GOT3 (cell line): ENCODE measurements at places on chromosomes 7 and 10.

- no peak for DNase-seq
Measured at GRCh38 chr10:7359954-7360353, 50.9 kb downstream of the SFMBT2 start.

GRCh38 chr7:21454182-21454581 lies 26.3 kb downstream of the SP4 start:
- DNase-seq, result no peak

DNA sequence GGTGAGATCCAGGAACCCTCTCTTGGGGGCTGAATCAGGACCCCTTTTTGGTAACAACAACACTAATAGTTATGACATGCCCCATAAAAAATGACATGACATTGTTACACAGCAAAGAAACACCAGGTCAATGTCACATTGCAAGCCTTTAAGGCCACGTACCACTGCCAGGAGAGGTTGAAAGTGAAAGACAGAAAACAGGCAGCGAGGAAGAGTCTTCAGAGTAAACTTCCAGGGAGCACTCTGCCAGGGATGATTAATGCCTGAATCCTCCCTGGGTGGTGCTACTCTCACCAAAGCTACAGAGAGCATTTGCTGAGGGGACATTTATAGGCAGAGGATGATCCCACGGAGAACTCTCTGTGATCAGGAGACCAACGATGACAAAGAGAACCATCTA lies 551.6 kb downstream of the CALN1 start:
- no peak for DNase-seq

DNA sequence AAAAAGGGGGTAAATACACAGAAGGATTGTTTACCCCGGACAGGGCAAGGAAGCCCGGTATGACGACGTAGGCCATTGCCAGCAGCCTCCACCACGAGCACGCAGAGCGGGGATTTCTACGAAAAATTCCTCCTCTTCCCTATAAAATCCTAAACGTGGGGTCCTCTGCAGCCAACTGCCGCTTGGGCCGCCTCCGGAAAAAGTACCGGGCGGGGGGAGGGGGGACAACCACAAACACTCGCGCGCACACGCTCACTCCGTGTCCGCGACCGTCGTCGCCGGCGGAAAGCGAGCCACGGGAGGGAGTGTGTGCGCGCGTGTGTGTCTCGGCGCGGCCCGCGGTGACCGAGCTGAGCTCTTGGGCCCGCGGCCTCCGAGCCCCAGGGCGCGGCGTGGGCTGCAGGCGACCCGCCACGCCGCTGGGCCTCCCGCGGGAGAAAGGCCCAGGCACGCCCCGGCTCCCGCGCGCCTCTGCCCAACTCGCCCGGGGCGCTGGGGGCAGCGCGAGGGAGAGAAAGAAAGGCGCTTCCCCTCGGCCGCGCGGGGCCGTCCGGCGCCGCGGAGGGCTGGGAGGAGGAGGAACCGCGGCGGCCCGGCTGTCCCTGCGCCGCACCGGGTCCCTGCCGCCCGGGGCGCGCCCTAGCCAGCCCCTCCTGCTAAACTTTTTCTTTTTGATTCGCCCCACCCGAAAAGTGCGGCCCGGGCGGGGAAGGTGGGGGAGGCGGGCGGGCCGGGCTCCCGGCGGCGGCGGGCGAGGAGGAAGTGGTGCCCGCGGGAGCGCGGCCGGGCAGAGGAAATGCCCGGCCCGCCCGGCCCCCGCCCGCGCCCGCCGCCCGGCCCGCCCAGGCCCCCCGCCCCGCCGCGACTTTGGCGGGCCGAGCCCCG lies 1.5 kb downstream of the CTBP2 start:
- DNase-seq, result no peak

DNA sequence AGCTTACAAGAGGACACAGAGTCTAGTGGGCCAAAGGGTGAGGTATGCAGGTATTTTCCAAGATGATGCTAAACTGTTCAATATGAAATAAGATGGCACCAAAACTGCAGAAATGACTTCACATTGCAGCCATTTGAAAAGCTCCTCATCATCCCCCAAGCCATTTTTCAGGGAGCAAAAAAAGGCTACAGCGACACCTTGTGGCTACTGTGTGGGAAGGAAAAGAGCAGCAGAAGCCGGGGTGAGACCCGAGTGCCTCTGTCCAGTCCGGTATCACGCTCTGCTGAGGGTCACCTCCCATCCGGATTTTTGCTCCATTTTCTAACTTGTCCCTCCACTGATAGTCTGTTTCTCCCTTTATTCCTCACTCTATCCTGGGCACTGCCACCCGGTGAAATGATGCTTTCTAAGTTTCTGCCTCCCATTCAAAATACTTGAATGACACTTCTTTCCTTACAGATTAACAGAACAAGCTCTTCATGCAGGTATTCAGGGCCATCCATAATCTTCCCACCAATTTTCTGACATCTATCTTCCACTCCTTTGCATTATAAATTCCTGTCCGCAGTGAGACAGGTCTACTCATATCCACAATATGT lies 220.2 kb downstream of the DGKI start:
- no peak for DNase-seq

GRCh38 chr7:4013793-4014192 lies 668.3 kb upstream of the FOXK1 start:
- DNase-seq, result no peak

GRCh38 chr10:78365694-78366093 lies 332.0 kb downstream of the RPS24 start:
- DNase-seq, result no peak

DNA sequence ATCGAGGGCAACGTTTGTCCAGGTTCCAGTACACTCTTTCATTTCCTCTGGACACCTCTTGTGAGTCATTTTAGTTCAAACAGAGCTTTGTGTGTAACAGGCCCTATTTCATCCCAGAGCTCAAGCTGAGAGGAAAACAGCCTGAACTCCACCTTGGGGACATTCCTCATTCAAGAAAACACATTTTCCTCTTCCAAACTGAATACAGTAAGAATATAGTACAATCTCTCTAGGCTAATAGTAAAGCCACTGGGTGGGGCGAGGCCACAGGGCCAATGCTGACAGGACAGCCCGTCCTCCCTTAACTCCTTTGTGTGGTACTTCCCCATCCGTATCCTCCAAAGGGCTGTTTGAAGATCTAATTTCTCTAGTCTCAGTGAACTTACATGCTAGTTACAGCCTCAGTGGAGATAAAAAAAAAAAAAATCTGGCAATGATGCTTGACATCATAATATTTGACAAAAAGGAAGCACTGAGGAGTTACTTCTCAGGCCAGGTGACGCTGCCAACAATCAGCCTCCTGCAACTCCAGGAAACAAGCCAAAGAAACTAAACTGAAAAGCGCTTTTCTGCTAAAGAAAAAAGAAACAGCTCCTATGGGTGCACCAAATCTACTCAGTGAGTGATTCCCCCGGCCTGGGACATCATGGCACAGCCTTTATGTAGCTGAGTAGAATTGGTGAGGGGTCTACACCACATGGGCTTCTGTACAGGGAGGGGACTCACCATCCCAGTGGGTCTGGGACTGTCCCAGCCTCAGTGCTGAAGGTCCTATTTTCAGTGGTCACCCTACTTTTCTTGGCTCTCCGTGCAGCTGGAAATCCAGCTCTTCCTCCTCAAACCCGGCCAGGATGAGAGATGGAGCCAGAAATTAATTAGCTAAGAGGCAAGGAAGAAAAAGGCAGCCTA lies 238.2 kb upstream of the NEBL start:
- no peak for DNase-seq

DNA sequence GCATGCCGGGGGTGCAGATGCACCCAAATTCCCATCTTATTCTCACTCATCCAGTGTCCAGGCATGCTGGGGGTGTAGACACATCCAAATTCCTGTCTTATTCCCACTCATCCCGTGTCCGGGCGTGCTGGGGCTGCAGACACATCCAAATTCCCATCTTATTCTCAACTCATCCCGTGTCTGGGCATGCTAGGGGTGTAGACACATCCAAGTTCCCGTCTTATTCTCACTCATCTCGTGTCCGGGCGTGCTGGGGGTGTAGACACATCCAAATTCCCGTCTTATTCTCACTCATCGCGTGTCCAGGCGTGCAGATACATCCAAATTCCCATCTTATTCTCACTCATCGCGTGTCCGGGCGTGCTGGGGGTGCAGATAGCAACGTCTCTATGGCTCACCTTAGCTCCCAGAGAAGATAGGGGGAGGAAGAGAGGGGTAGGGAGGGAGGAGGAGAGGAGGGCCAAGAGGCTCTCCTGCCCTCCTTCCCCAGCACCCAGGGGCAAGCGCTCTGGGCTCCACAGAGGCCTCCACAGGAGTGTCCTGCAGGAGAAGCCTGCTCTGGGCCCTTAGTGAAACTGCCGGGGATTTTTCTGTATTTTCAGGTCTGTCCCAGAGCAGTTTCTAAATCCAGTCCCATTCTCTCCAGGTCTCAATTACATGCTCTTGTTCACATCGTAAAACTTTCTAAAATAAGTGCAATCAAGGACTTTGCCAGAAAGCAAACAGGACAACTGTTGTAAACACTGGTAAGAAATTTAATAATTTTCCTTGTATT lies 210.8 kb downstream of the DIP2C start:
- DNase-seq, result no peak

DNA sequence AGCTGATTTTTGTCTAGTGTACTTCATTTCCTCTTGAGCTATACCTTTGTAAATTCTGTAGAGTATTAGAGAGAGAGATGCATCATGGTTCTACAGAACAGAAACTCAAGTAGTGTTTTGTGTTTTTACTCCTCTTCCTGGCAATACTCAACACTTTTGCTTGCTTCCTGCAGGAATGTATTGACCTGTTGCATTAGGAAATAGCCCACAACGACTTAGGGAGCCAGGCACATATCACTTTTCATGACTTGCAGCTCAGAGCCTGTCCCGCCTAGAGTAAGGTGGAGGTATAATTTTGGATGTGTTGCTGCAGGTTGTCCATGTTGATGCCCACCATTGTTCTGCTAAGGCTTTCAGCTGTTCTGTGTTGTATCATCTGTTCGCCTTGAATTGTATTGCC lies 216.3 kb downstream of the SDK1 start:
- DNase-seq, result no peak

- no peak for DNase-seq
Measured at GRCh38 chr10:30818010-30818660, 188.6 kb upstream of the LYZL2 start.

GRCh38 chr7:6170571-6171531 lies 101.6 kb downstream of the CYTH3 start:
- DNase-seq, result no peak

- no peak for DNase-seq
Measured at GRCh38 chr7:121936951-121937623, 64.1 kb downstream of the PTPRZ1 start.

- DNase-seq, result no peak
Measured at GRCh38 chr7:68295386-68295785, 1298.8 kb downstream of the TYW1 start.

DNA sequence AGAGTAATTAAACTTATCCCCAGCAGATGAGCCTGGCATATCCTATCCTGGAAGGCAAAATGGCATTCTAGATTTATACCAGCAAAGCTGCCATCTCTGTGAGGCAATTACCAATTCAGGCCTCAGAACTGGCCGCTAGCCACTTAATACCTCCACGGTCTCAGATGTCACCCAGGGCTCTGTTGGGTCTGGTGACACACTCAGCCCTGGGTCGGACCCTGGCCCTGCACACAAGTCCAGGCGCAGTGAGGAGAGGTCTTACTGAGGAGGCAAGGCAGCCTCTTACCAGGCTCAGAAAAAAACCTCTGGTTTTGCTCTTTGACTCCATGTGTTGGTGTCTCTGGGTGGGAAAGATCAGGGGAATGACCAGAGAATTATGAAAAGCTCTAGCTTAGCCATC lies 186.6 kb downstream of the EMX2 start:
- DNase-seq, result no peak

- no peak for DNase-seq
Measured at GRCh38 chr7:149490083-149490760, 7.4 kb downstream of the ZNF746 start.

DNA sequence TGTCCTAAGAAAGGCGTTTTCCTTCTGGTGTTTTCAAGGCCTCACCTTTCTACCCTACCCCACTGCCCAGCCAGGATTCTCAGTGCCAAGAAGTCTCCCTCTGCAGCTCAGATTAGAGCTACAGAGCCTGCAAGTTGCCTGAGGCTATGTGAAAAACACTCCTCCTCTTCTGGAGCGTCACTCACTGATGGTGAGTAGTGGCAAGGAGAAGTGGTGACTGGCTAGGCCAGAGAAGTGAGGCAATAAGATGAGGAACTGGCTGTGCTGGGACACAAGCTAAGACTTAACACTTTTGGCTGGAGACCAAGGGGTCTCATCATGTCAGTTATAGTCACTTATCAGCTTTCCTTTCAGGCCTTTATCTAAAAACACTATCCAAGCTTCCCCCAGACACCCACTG lies 86.7 kb upstream of the PRKAR2B start:
- no peak for DNase-seq

DNA sequence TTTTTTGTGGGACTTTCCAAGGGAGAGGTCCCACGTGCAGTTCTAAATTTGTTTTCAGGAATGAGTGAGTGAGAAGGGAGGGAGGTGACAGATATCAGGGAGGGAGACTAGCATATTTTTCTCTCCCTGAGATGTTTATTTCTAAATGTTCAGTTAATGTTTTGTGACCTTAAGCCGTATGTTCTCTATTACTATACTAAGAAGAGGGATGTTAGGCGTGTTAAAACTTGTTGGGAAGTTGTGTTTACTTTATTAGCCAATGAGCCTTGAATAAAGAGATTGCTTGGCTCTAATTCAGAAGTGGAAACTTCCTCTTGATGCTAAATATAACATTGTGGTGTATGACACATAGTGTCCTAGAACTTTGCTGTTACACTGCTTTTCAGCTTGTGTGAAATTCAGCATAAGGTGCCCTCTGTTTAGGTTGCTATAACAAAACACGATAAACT lies 37.3 kb downstream of the DNAH11 start:
- DNase-seq, result no peak

DNA sequence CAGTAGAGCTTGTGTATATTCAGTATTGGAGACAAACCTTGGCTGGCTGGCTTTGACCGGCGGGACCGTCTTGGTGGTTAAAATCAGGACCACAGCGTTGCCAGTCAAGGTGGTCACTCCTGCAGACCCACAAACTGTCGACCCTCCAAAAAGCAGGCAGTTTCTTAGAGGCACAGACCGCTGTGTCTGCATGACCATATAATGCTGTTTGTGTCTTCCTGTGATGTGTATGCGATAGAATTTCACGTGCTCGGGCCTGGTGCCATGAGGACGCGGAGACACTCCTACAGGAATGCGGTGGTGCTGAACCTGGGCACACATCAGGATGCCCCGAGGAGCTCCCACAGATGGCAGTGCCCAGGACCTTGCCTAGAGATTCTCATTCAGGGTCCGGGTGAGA lies 34.8 kb downstream of the BNIP3 start:
- DNase-seq, result no peak

DNA sequence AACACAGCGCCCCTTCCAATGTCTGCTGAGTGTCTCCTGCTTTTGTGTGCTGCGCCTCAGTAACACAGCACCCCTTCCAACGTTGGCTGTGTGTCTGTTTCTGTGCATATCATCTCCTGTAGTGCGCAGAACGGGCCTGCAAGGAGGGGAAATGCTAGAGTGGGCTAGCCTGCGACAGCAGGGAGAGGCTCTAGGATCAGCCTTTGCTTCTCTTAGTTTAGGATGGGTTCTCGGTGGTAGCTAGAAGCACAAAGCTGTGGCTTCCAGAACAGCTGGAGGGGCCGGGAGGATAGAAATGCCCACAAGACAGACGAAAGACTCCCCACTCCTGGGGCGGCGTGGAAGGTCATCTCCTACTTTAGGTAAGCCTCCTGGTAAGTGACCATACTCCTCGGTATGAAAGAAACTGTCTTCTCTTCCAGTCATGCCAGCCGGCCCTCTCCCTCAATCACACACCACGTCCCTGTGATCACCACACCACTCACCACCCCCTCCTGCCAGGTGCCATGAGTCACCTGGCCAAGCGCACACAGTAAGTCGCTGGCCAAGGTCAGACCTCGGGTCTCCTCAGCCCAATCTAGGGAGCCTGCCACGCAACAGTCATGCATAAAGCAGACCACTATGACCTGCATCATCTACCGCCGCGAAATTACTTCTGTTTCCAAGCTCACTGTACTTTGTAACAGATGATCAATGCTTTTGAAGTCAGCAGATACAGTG lies 4.8 kb downstream of the PITRM1 start:
- no peak for DNase-seq
